ENCODE measurements at places on chromosomes 4 and X.

DNA sequence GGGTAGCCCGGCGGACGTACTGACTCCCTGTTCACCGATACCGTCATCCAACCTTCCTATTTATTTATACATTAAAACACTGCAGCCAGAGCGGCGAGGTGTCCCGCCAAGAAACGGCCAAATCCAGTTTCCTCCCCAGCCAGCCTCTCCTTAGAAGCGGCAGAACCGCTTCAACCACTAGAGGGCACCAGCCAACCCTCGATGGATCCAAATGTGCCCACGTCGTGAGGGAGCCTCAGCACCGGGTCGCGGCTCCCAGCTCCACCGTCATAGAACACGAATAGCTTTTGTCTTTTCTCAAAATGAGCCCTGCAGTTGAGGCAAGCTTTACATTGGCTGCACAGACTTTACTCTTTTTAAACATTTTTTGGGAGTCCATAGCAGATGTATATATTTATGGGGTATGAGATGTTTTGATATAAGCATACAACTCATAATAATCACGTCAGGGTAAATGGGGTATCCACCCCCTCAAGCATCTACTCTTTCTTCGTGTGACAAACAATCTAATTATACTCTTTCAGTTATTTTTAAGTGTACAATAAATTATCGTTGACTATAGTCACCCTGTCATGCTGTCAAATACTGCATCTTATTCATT lies 13.0 kb upstream of the HELT start:
- peak; percentile 76 for DNase-seq

DNA sequence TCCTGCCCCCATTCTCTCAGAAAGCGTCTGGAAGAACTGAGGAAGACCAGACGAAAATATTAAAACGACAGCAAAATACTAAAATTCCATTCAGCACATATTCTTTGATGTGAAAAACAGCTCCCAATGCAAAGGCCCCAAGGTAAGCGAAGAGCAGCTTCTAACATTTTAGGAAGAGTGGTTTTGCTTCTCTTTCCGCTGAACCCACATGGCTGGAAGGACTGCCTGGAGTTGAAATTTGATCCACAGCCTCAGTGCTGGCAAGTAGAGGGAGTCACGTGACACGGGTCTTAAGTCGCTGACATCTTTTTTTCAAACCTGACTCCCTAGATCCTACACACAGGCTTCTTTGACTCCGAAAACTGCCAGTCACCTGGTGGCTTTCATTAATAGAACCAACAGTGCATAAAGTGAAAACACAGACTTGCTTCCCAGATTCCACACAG lies at the start of gene FAM13A:
TSS of gene FAM13A (minus strand) at position 233 of the 446 bp plus-strand sequence. CDS start at position 12, 221 bp downstream.
- peak; percentile 86 for DNase-seq

DNA sequence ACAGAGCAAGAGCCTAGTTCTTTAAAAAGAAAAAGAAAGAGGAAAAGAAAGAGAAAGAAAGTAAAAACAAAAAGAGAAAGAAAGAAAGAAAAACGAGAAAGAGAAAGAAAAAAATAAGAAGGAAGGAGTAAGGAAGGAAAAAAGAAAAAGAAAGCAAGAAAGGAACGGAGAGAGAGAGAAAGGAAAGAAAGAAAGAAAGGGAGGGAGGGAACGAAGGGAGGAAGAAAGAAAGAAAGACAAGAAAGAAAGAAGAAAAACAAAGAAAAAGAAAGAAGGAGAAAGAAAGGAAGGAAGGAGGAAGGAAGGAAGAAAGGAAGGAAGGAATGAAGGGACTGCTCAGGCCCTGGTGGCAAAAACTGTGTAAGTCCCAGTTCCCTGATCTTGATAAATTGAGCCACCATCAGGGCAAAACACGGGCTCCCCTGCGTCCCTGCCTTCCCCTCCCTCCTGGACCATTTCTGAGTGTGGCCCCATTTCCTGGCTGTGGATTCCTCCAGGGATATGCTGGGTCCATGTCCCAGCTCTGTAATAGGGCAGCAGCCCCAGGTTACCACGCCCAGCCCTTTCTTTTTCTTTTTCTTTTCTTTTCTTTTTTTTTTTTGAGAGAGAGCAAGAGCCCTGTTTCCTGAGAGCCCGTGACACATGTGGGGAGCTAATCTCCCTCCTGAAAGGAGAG lies 44.8 kb downstream of the SHOX start:
- no peak for DNase-seq

DNA sequence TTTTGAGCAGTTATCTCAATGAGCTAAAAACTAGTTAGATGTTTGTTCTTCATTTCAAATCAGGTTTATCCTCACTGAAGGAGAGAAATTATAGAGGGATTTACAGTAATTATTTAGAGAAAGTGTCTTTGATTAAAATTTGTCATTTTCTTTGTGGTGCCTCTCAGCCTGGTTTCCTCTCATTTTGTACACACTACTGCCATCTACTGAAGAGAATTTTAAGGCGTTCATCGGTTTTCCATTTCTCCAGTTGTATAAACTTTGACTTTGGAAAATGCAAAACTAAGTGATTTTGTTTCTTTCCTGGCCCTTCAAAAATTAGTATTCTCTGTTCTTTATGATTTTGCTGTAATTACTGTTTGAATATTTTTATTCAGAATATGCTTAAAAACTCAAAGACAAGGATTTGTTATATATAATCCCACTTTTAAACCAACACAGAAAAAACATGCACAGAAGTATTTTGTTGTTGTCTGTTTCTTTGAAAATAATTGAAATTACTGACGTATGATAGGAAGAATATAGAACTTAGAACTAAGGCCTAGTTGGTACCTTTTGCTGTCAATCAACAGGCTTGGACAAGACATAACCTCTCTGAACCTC lies 34.4 kb upstream of the ANXA3 start:
- DNase-seq, result peak; percentile 36

GRCh38 chrX:68179355-68179754 lies 253.9 kb downstream of the OPHN1 start:
- DNase-seq, result no peak

DNA sequence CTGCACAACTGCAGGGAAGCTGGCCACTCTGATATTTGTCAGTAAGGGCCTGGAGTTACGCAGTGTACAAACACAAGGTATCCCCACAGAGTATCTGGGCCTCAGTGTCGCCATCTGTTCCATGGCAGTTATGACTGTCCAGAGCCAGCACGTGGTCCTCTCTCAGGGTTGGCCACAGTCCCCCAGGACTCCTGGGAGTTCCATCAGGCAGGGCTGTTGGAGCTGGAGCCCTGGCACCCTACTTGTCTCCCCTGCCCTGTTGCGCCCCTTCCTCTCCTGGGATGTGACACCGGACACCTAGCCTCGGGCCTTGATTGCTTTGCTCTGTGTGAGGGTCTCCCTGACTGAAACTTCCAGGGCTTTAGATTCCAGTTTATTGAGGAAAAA lies 8.4 kb downstream of the HTRA3 start:
- DNase-seq, result no peak

- no peak for DNase-seq
These were observed 111.3 kb downstream of the KLHL8 start for GRCh38 chr4:87109121-87109520.

GRCh38 chrX:9153300-9153699 lies 119.4 kb upstream of the FAM9B start:
- peak; percentile 48 for DNase-seq

- DNase-seq, result peak; percentile 6
These were observed 269.2 kb downstream of the TRIML1 start for GRCh38 chr4:188408244-188409030.

DNA sequence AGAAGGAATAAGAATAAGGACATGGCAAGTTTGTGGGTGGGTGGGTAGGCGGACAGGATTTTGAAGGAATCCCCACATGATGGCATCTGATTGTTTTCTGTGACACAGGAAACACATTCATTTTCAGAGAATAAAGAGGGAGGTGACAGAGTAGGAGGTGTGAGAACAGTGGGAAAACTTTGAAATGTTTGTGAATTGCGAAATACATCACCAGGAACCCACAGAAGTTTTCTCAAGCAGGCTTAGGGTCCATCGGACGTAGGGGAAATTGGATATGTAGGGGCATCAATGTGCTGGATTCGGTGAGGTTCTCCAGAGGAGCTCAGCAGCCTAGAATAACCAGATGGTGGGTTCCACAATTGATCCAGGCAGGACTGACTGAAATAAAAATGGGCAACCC lies 171.6 kb downstream of the GLRA2 start:
- DNase-seq, result no peak

DNA sequence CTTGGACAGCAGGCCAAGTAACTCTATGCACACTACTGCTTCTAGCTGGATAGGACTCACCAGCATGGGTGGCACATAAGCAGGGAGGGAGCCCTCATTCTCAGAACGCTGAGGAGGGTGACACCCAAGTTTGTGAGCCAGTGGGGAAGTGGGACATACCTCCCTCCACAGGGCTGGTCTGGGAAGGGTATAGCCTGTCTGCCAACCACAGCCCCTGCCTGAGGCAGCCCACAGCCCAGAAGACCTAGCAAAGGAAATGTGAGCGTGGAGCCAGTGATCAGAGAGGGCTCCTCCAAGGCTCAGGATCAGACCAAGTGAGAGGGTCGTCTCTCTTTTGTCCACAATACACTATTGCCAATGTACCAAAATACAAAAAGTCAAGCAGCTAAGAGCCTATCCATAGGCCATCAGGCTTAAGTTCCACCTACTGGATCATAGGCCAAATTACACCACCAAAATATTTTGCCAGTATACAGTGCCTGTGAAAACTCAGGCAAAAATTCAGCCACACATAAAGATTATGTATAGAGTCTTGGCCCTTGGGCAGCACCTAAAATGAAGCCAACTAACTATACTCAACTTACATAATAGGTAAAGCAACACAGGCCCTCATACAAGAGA lies 1203.1 kb downstream of the PCDH18 start:
- no peak for DNase-seq

- DNase-seq, result peak; percentile 52
These were observed 46.2 kb upstream of the TXK start for GRCh38 chr4:48180234-48180633.

DNA sequence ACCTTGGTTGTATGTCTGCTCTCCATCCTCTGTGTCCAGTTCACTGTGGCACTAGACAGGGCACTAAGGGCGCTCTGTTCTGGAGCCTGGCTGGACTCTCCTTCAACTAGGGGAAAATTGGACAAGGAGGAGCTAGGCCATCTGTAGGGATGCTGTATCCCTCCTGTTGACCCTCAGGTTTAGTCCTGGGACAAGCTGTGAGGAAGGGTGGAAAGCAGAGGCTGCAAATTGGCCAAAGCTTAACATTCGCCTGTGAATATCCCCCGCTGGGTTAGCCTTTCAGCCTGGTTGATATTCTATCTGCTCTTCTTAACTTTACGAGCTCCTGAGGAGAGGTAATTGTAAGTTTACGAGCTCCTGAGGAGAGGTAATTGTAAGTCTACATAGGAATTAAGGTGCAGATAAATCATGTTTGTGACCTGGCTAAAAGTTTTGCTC lies 64.4 kb upstream of the ENPEP start:
- no peak for DNase-seq

GRCh38 chr4:98939892-98940298 lies 11.0 kb upstream of the EIF4E start:
- peak; percentile 68 for DNase-seq

GRCh38 chrX:68685685-68686084 lies 38.2 kb downstream of the STARD8 start:
- peak; percentile 64 for DNase-seq

DNA sequence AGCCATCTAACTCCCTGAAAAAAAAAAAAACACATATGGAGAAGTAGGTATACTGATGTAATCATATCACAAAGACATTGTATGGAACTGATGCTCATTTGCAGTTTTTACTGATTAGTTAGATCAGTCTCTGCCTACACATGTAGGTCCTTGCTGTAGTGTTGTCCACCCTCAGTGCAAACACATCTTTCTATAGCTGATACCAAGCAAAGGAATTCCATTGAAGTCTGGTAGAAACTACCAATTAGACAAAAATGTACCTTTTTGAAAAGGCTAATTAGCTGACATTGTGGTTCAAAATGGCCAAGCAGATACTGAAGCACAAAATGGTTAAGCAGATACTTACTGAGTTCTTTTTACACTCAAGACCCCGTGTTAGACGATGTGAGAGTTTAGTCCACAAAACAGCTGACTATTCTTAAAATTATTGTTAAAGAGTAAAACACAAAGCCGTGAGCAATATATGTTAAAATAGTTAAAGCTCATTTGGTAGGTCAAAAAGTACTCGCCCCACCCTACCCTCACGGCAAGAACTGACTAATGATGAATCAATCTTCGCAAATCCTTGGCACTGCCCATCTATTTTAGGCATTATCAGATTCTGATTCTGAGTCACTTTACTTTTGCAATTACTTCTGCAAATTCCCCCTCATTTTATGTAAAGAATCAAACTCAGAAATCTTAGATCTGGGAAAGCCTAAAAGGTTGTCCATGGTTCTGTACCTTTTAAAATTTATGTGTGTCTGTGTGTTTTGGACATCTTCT lies 40.4 kb downstream of the COL4A6 start:
- peak; percentile 68 for DNase-seq

DNA sequence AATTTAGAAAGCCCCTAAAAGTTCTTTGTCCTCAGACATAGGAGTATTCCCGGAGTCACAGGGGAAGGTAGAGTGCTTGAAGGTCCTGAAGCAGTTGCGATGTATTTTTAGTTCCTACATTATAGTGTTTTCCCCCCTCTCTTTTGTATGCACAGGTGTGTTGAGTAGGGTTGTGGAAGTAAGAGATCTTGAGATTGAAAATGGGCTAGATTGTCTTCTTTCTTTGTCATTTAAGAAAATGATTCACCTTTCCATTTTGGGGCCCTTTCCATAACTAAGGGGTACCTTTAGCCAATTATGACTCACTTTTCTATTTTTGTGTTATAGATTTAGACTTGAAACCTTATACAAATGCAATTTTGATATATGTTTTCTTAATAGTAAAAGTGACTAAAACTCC lies 75.8 kb upstream of the AFF2 start:
- DNase-seq, result no peak

DNA sequence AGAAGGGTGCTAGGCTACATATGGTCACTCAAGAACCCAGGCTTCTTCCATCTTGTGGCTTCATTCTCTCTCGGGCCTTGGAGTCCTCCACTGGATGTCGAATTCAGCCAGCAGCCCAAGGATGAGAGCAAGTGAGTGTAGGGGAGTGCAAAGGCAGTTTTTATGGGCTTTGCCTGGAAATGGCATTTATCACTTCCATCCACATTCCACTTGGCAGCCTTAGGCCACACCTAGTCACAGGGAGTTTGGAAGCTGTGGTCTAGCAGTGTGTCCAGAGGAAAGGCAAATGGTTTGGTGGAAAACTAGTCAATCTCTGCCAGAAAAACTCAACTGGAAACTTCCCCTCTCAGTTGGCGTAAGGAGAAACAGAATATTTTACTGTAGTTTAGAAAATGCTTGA lies 59.0 kb downstream of the NHS start:
- DNase-seq, result no peak

- no peak for DNase-seq
These were observed 258.7 kb upstream of the SLC7A11 start for GRCh38 chr4:138500869-138501268.

- DNase-seq, result peak; percentile 55
These were observed 21.1 kb upstream of the SORBS2 start for GRCh38 chr4:185833055-185833598.

- DNase-seq, result no peak
These were observed 7.4 kb downstream of the HTT-AS start for GRCh38 chr4:3066836-3067400.

GRCh38 chr4:170001745-170002267 lies 24.4 kb downstream of the MFAP3L start:
- no peak for DNase-seq

GRCh38 chrX:50680990-50681389 lies 133.0 kb downstream of the SHROOM4 start:
- DNase-seq, result no peak

GRCh38 chrX:44012484-44013096 lies 39.4 kb upstream of the NDP start:
- peak; percentile 87 for DNase-seq

- DNase-seq, result no peak
These were observed 35.2 kb downstream of the SMIM20 start for GRCh38 chr4:25949173-25949748.
